ENCODE measurements at places on chromosomes 11 and 22. TPM values are rescaled to one million over a fixed set of nuclear protein-coding genes. Genes with fewer than 3 reads are reported as not detected.

- no peak for DNase-seq
These were observed 3.6 kb upstream of the APOBEC3A start for GRCh38 chr22:38953577-38954413.

DNA sequence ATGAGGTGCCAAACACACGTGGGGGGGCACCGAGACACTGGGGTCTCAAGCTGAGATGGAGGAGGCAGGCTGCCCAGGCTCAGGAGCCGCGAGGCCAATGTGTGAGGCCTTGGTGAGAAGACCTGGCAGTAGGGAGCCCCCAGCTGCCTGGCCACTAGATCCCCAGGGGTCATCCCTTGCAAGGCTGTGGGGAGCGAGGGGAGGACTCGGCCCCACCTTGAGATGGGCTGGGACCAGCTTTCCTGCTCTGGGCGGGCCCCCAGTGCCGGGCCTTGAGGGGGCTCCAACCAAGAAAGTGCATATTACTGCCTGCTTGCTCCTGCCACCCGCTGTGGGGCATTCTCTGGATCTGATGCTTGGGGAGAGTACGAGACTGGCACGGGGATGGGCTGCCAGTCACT, 107.0 kb downstream of the CTTN start:
- no peak for DNase-seq

GRCh38 chr11:121886005-121886734, 229.8 kb downstream of the BLID start:
- DNase-seq, result no peak

- no peak for DNase-seq
These were observed 96.5 kb downstream of the RPL27A start for GRCh38 chr11:8779107-8779506.

Gene SMIM35
- not detected for total RNA-seq

Gene RHOG
- total RNA-seq, result 28.8 TPM

Gene PRODH
- 42.6 TPM for total RNA-seq
